Activated gamma-delta T cell treated with anti-CD3 and anti-CD28 coated beads, Interleukin-2, amount 50 U/mL, for 16 hours (primary cell): ENCODE measurements at places on chromosomes 5 and 9.

DNA sequence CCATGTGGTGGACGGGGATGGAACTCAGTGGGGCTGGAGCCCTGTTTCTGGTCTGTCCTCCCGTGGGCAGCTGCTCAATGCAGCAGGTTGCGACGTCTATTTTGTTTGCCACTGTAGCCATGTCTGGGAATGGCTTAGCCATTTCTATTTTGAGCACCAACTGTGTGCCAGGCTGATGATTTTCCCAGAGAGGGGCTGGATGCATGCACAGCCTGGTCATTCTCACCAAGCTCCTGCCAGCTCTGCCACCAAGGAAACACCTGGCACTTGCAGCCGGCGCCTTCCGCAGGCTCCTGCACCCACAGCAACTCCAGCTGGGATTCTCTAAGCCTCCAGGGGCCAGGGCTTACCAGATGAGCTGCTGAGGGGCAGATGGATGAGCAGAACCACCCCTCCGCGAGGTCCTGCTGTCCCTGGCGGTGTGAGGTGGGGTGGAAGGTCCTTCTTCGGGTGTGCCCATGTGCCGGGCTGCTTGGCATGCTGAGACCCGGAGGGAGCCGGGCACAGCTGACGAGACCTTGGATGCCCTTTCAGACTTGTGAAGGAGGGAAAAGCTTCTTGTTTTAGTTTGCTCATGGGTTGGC lies 151.2 kb downstream of the RXRA start:
- DNase-seq, result no peak

DNA sequence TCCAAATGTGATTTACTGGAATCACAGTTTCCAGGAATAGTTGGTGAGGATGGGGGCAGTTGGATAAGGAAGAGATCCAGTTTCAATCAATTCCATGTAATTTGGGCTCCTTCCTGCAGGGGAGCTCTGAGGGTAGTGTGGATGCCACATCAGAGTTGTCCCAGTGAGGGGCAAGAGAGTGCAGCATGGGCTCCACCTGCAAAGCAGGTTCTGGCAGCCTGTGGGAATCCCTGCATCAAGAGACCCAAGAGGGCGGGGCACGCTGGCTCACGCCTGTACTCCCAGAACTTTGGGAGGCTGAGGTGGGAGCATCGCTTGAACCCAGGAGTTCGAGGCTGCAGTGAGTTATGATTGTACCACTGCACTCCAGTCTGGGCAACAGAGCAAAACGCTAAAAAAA lies 188.5 kb downstream of the CACNA1B start:
- no peak for DNase-seq

- no peak for DNase-seq
Measured at GRCh38 chr5:1378096-1378495, 33.2 kb upstream of the CLPTM1L start.

GRCh38 chr5:171272996-171273970 lies 35.8 kb upstream of the TLX3 start:
- DNase-seq, result no peak

DNA sequence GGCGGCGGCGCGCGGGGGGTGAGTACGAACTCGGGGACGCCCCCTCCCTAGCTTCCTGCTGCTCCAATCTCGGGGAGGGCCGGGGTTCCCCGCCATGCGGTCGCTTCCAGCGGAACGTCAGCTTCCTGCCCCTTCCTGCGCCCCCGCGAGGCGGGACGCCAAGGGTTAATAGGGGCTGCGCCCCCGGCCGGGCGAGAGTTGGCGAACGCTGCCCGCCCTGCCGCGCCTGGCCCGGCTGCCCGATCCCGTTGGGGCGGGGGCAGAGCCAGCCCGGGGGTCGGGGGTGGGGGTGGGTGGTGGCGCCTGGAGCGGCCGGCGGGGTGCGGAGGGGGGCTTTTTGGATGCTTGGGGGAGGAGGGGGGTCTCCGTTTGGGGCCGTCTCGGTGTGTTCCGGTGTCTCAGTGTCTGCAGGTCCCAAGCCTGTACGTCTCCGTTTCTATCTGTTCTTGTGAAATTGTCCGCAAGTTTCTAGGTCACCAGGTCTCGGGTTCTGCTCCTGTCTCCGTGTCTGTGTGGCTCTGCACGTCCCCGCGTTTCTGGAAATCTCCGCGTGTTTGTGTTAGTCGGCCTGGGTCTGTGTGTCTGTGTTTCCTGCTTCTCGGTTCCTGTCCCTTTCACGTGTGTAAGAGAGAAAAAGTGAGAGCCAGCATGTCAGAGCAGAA lies 789 bp downstream of the COL27A1 start:
- DNase-seq, result no peak

- no peak for DNase-seq
Measured at GRCh38 chr5:55551358-55551757, 16.6 kb upstream of the PLPP1 start.

DNA sequence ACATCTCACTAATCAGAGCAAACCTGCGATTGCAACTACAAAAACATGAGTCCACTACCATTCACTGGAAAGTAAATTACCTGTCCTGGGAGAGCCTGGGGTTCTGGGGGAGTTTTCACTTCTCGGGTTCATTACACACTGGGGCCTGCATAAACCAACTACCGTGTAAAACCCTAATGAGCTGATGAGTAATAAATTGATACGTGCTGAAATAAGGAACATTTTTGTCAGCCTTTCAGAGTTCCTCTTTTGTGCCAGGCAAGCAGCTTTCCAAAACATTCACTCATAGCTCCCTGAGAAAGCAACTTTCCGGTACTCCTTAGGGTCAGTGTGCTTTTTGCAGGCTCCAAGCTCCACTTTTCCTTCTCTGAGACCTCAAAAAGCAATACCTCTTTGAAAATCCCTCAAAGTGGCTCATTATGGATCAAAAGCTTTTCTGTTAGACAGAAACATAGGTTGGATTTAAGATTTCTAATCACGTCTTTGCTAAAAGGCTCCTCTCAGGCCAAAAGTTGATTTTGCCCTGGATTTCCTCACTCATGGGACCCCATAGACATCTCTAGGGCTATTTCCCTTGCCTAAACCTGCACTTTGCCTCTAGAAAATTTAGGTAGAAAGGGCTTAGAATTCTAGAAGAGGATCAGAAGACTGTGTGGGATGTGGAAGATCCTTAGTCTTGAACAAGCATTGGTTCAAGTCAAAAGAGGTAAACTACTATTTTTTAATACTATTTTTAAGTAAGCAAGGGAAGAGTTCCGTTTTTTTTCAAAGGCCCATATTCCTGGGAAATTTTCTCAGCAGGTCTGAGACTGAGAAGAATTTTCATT lies 74.8 kb downstream of the ST8SIA4 start:
- no peak for DNase-seq

DNA sequence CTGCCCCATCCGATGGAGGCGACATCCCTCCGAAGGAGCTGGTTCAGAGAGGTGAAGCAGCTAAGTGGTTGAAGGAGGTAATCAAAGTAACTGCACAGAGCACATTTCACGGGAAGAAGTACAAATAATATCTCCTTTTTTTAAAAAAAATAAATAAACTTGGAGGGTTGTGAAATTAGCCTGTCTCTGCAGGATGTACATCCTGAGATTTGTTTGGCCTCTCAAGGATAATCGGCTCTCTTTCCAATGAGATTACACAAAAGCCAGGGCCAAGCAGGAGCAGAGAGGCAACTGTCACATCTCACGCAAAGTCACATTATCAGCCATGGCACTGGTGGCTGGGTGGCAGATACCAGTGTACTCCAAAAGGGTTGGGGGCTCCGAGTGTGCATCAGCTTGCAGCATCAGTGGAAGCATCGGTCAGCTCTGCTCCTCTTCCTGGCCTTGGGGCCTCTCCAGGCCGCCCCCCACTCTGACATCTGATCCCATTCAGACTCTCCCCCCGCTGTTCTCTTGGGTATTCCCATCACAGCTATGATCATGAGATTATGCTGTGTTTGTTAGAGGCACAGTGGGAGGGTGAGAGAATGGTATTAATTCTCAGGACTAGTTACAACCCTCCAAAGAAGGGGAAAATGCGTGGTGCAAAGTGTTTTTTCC lies 109.9 kb downstream of the UGCG start:
- DNase-seq, result no peak

DNA sequence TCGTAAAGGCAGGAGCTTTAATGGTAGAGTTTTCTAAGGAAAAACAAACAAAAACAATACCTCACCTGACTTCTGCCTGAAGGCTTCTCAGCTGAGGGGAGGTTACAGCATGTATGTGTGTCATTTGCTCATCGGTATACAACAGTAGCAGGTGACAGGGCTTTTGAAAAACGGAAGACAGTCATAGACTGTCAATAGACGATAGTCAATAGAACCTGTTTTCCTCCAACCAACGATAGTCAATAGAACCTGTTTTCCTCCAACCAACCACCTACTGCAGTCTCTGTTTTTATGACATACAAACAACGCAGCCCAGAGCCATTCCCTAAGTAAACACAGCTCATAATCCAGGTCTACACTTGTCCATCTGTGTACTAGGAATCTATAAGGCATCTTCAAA lies 74.6 kb downstream of the RETREG1 start:
- no peak for DNase-seq

GRCh38 chr5:143207058-143207457 lies 196.4 kb downstream of the NR3C1 start:
- no peak for DNase-seq

- no peak for DNase-seq
Measured at GRCh38 chr5:62167561-62168057, 138.4 kb upstream of the KIF2A start.

DNA sequence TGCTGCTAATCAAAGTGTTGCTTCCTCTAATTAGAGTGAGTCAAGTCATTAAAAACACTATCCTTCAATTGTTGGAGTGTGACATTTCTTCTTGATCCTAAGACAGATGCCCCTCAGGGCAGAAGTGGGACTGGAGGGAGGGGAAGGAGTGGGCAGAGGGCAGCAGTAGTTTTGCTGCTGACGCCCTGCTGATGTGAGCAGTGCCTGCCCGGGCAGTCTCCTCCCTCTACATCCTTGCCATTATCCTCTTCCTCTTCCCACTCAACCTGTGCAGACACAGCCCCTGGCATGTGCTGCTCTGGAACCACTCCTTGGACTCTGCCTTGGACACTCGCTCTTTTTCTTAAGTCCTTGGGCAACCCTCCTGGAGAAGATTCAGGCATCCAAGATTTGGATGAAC lies 232.5 kb downstream of the HSPA4 start:
- no peak for DNase-seq

DNA sequence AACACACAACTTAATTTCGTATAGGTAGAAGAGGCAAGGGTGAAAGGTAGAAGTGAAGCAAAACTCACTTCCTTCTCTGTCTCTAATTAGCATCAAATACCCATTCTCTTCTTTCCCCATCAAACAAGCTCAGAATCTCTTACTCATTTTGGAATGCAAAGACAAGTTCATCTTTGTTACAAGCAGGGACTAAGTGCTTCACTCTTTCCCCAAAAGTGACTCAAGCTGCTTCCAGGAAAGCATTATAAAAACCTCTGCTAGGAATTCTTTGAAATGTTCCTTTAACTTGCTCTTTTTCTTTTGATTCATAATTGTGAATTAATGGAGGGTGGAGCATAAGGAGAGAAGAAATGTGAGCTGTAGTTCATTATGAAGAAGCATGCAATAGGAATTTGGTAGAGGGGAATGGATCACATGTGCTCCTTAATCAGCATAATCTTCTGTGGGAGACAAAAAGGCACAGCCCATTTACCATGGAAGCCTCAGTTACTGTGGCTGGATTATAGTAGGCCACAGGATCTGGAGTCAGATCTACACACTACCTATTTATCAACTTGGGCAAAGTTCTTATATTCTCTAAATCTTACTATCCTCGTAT lies 109.5 kb upstream of the DPYSL3 start:
- no peak for DNase-seq

- no peak for DNase-seq
Measured at GRCh38 chr9:123391233-123391632, 35.2 kb downstream of the CRB2 start.

DNA sequence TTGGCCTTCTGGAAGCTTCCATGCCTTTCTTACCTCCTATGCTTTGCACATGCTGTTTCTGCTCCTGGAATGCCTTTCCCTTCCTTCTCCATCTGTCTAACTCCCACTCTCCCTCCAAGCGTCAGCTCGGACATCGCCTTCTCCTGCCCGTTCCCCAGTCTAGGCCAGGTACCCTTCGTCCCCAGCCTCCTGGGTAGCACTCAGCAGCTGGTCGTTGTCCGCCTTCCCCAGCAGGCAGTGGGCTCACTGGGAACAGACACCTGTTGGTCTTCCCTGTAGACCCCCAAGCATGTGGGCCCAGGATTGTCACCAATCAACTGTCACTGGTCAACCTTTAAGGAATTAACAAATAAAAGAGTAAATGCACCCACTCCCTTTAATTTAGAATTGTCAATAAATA lies 202.2 kb downstream of the RGS3 start:
- DNase-seq, result no peak

GRCh38 chr5:178293400-178293799 lies 60.8 kb upstream of the PHYKPL start:
- DNase-seq, result no peak

DNA sequence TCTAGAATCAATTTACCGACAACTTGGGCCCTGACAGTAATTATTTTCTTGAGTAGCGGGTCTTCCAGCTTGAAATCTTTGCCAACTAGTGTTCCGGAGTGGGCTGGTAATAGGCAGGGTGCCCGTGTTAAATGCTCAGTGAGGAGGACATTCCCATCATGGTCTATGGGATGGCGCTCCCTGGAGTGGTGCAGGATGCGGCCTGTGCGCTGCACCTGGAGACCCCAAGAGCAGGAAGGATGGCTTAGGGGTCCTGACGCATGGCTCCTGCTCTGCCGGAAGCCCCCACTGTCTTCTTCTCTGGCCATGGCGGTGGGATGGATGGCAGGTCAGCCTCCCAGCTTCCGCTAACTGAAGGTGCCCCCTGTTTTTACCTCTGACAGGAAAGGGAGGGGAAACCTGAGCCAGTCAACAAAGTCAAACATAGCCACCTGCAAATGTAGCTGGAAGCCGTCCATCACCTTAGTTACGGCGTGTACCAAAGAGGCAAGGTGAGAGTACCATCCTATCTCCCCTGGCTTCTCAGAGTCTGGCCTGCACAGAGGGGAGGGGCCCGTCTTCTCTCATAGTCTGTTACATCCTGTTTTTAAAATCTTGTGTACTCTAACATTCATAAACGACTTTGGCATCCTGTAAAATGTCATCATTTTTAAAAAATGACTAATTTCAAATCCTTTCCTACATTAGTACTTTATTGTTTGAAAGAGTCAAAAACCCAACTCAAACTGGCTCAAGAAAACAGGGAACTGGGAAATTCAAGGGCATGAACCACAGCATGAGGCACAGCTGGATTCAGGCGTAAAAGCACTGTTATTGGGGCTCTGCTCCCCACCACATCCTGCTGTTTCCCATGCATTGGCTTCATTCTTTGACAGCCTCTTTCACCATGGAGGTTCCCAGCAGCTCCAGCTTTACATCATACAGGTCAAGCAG lies 28.5 kb upstream of the UNC5A start:
- DNase-seq, result no peak

- DNase-seq, result peak; percentile 31
Measured at GRCh38 chr9:86946201-86947145, 833 bp downstream of the GAS1 start.

- no peak for DNase-seq
Measured at GRCh38 chr5:154352960-154353548, 92.7 kb upstream of the SAP30L start.
